GM04504 (cell line): ENCODE measurements at places on chromosomes 4 and X.

- no peak for DNase-seq
Observed at GRCh38 chr4:17787315-17787714, 5.9 kb upstream of the FAM184B start.

GRCh38 chrX:135383249-135383648 is 38.5 kb upstream of the SMIM10L2A start:
- DNase-seq, result no peak

GRCh38 chr4:126071346-126072333 is 756.9 kb downstream of the FAT4 start:
- DNase-seq, result no peak

- peak; percentile 9 for DNase-seq
Observed at GRCh38 chr4:16289897-16290554, 63.8 kb upstream of the TAPT1 start.

GRCh38 chr4:189780391-189780790 is 160.3 kb upstream of the FRG1 start:
- DNase-seq, result no peak
